Left lung (tissue), 14 donors: ENCODE measurements at places on chromosomes 13 and 19.

DNA sequence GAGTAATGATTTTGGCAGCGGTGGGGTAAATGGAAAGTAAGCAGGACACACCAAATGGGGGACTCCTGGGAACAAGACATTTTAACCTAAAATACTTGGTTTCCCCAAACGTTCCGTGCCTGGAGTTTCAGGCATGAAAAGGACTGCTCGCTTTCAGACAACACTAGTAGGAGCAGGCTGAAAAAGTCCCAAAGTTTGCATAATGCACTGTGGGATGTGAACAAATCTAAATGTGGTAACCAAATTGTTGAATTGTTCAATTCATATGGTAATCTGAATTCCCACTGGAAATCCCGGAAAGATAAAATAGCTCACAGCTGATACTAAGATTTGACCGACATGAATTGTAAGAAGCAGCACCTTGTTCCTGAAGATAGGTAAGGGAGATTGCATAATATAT, 467.2 kb upstream of the ARGLU1 start:
- no peak for DNase-seq

DNA sequence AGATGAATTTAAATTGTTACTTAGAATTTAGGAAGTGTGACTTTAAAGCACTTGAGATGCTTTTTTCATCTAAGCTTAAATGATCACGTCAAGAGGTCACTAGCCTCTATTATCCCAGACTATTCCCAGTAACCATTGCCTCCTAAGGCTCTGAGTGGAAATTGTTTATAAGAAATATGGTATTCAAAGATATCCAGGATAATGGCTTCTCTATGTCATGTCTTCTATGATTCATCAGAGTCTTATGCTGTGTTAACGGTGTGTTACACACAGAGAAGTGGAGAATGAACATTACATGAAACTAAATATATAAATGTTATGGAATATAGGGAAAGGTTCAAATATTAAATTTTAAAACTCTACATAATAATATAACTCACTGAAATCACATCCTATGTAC, 79.8 kb upstream of the NBEA start:
- DNase-seq, result no peak

DNA sequence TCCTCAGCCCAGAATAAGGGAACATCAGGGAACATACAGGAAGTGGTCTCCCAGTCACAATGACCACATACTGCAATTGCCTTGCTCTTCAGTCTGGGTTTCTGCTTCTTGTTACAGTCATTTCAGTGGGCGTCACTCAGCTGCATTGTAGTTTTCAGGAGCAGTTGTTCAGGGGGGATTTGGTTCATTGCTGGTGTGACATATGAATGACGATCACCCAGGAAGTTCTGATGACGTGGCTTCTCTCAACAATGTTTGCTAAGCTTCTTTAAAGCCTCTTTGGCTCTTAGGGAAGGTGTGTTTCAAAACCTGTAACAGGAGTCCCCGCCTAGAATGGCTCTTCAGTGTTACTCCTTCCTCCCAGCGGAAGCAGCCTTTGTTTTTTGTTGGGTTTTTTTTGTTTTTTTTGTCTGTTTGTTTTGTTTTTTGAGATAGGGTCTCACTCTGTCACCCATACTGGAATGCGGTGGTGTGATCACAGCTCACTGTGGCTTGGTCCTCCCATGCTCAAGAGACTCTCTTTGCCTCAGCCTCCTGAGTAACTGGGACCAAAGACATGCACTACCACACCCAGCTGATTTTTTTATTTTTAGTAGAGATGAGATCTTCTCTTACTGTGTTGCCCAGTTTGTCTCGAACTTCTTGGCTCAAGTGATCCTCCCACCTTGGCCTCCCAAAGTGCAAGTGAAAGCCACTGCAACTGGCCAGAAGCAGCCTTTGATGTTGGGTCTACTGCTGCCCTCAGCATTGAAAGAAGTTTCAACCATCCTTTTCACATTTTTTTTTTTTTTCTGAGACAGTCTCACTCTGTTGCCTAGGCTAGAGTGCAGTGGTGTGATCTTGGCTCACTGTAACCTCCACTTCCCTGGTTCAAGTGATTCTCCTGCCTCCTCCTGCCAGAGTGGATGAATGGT, 1.4 kb upstream of the SCEL start:
- DNase-seq, result no peak

DNA sequence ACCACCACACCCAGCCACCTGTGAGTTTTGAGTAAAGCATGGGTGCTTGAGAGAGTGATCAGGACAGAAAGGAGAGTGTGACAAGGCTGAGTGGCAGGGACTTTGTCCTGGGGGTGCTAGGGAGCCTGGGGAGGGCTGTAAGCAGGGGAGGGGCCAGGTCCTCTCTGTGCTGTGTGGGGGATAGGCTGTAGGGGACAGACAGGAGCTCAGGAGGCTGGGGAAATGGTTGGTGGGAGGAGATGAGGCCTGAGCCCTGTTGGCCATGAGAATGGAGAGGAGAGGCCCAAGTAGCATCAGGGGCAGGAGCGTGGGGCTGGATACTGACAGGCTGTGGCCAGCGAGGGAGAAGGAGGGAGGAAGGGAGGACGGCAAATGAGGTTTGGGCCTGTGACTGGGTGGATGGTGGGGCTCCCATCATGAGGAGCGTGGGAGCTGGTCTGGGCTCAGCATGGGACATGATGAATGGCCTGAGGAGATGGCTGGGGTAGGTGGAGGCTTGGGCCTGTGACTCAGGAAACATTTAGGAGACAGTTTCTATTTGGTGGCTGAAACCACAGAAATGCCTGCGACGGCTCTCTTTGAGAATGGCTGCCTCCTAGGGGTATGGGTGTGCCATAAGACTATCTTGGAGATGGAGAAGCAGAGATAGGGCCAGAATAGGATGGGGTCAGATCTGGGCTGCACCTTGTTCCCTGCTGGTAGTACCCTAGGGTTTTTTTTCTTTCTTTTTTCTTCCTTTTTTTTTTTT, 25.0 kb downstream of the GRIN2D start:
- no peak for DNase-seq

- DNase-seq, result no peak
Measured at GRCh38 chr13:22926748-22927400, 253.9 kb upstream of the SGCG start.

GRCh38 chr19:45100201-45100600, 7.2 kb downstream of the PPP1R37 start:
- DNase-seq, result no peak

DNA sequence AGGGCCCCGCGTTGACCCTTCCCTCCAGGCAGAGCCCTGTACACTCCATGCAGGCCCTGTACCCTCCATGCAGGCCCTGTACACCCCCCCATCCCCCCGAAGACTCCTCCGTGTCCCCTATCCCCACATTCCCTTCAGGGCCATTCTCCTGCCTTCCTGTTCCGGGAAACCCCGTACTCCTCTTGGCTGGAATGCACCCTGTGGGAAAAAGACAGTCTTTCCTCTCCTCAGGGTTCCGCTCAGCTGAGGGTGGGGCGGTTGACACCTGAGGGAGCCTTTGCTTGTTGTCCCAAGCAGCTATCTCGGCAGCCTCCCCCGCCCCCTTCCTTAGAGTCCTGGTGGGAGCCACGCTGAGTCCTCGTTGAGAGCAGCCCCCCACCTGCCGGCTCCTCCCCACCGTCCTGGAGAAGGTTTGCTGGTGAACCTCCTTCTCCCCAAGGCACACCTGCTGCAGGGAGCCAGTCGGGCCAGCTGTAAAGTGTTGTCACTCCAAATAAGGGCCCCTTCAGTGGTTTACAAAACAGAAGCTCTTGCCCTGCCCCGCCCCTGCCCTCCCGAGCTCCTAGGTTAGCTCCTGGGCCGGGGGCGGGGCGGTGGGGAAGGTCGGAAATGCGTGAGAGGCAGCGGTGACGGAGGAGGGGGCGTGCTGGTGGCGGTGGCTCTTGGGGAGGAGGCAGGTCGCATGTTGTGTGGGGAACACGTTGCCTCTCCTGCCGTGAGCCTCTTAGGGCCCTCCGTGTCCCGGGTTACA, 1.5 kb downstream of the GNA11 start:
- DNase-seq, result no peak

DNA sequence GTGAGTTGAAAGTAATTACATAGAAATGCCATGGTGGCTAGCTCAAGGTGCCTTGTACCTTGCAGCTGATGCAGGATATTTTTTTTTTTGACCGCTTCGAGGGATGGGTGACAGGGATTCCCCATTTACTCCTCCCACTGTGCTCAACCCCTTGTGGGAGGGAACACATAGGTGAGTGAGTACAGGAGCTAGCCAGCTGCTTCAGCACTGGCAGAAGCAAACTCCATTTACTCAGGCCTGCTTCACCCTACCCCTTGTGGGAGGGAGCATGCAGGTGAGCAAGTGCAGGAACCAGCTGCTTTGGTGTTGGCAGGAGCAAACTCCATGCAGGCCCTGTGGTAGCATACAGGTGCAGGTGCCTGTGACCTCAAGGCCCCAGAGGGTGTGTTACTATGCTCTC, 330.1 kb downstream of the TDRD3 start:
- DNase-seq, result no peak

- DNase-seq, result no peak
Measured at GRCh38 chr19:56355517-56355916, 37.8 kb downstream of the ZNF582 start.

- no peak for DNase-seq
Measured at GRCh38 chr13:43751624-43752023, 35.1 kb downstream of the ENOX1 start.

- DNase-seq, result no peak
Measured at GRCh38 chr19:19579533-19580361, 38.7 kb downstream of the PBX4 start.

GRCh38 chr19:56191115-56191514, 6.5 kb downstream of the ZSCAN5B start:
- DNase-seq, result no peak

DNA sequence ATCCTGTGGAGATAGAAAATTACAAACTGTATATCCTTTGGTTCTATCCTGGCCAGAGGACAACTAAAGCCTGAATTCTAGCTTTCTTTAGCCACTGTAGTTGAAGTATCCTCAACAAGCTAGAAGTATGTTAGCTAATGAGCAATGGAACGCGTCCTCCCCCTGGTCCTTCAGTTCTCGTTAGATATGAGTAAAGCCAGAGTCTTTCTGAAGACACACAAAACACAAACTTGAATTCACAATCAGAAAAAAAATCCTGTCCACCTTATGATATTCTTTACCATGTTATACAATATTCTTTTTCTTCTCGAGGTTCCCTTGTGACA, 1527.0 kb upstream of the SLC10A2 start:
- no peak for DNase-seq

DNA sequence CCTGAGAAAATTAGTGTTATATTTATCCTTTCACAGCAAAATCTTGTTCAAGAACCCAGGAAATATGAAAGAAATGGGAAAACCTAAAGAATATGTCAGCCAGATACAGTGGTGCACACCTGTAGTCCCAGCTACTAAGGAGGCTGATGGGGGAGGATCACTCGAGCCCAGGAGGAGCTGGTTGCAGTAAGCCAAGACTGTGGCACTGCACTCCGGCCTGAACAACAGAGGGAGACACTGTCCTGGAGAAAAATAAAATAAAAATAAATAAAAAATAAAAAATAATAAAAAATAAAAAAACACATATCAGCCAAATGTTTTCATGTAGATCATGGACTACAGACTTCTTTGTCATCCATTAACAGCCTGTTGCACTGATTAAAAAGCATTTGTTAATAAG, 244.8 kb upstream of the KLHL1 start:
- DNase-seq, result no peak

DNA sequence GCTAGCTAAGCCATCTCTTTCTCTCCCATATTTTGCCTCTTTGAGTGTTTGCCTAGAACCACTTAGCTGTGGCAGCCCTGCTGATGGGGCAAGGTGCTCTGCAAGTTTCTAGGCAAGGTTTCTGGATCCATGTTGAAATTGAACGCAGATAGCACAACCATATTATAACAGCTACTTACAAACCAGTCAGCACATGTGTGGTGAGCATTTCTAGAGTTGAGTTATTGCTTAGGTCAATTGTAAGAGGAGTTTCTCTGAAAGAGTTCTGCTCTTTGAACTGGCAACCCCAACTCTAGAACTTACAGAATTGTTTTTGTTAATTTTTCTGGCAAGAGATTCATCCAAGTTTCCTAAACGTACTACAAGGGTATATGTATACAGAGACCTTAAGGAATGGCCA, 103.3 kb downstream of the GGACT start:
- DNase-seq, result no peak

GRCh38 chr13:64900039-64900438, 2330.1 kb downstream of the PCDH9 start:
- DNase-seq, result no peak

DNA sequence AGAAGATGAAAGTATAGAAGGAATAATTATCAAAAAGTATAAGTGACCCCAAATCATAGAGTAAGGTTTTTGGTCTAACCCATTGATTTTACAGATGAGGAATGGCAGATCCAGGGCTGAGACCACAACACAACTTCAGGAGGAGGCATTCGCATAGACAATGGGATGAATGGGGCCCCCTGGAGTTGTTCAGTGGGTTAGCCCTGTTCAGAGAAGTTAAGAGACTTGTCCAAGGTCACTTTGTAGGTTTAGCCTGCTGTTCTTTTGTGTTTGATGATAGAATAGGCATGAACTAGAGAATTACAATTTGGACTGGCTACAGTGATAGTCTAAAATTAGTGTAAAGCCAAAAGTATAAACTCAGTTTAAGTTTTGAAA, 233.9 kb downstream of the KCNRG start:
- DNase-seq, result no peak

DNA sequence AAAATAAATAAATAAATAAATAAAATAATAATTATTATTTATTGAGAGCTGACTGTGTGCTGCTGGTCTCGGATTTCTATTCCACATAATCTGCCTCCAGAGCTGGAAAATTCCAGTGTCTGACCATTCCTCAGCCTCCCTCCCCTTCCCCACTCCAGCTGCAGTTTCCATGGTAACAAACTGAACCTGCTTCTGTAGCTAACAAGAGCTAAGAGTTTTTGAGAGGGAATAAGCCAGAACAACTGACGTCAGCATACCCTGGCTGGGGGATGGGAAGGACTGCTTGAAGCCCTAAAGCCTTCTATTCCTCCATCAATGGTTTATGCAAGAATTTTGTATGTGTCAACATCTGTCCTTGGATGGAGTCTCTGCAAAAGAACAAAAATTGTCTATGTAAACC, 26.0 kb upstream of the PEG3 start:
- DNase-seq, result peak; percentile 78

- no peak for DNase-seq
Measured at GRCh38 chr19:10142701-10143375, 23.1 kb upstream of the EIF3G start.

DNA sequence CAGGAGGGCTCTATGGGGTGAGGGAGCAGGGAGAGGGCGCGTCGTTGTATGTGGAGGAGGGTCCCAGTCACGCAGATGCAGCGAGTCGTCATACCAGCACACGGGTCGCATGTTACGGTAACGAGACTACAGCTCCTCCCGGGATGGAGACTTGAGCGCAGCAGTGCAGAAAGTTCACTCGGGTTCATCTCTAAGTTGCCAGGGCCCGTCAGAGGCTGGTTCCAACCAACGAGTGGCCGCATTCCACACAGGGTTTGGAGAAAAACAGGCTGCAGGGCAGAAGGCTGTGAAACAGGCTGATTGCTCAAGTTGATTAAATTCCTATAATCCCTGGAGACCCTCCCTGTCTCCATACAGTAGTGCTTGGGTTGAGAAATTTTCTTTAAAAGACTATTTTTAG, 21.9 kb upstream of the TTYH1 start:
- no peak for DNase-seq
